PC-9 (cell line): ENCODE measurements at places on chromosomes 1 and 21. TPM values are rescaled to one million over a fixed set of nuclear protein-coding genes. Genes with fewer than 3 reads are reported as not detected.
A peak's percentile ranks its signal among the peaks of the same experiment; 100 is the strongest.

- no peak overlapping the region for H3K4me3 ChIP-seq
- H3K27me3 ChIP-seq = no peaks in the 10 kb centered on the region
- peak; percentile 13 for DNase-seq
- H3K36me3 ChIP-seq = no peaks in the 10 kb centered on the region
Observed at GRCh38 chr1:58885998-58886397, 102.2 kb upstream of the JUN start.

DNA sequence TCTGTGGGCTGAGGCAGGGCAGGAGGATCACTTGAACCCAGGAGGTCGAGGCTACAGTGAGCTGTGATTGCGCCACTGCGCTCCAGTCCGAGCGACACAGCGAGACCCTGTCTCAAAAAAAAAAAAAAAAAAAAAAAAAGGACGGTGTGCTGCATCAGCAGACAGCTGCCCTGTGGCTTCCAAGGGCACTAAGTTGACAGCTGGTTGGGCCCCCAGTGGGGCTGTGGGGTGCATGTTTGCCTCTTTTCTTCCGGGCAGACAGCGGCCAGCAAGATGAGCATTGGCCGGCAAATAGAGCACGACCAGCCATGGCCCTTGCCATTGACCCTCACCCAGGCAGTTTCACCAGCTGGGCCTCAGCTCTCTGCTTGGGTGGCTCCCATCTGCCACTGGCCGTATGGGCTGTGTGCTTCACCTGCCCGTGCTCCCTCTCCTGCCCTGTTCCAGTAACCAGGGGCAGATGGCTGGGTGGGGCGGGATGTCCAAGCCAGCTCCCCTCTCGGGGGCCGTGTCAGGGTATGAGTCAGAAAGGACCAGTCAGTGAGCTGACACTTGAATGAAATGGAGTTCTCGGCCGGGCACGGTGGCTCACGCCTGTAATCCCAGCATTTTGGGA, 12.3 kb upstream of the SLC25A34 start:
- H3K27me3 ChIP-seq = no peaks in the 10 kb centered on the region
- no peaks in the 10 kb centered on the region for H3K4me1 ChIP-seq
- H3K27ac ChIP-seq = no peak overlapping the region
- DNase-seq = no peak

DNA sequence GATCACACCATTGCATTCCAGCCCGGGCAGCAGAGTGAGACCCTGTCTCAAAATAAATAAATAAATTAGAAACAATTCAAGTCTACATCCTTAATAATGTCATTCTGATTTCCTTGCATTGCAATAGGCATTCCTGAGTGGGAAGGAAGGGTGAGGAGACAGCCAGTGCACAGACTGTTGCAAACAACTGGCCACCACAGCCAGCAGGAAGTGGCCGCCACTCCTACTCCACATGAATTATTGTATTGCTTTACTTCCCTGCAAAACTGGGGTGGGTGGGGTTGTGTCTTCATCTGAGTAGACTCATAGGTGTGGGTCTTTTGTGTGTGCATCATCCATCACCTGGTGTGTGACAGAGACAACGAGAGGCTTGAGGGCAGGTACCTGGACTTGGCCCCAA, 60.1 kb downstream of the OPTC start:
- H3K36me3 ChIP-seq = no peaks in the 10 kb centered on the region
- no peak overlapping the region for H3K4me3 ChIP-seq
- DNase-seq = no peak
- H3K27me3 ChIP-seq = no peaks in the 10 kb centered on the region

DNA sequence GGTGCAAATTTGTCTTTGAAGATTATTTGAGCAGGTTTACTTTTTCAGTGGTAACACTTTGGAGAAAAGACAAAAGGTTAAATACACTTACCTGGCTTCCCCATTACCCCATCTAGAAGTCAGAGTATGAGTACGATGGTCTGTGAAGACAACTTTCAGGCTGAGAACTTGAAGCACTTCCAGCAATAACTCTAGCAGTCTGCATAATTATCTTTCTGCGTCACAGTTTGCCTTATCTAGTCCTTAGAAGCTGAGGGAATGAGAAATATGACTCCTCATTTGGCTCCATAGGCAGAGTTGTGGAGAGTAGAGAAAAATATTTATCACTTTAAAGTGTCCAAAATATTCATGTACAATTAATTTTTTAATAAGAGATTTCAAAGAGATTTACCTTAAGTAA, 323.4 kb upstream of the CAMK1G start:
- no peak overlapping the region for H3K27ac ChIP-seq
- no peak for DNase-seq
- no peaks in the 10 kb centered on the region for H3K36me3 ChIP-seq
- H3K4me1 ChIP-seq = no peaks in the 10 kb centered on the region
- no peaks in the 10 kb centered on the region for H3K27me3 ChIP-seq

- H3K4me3 ChIP-seq = no peak overlapping the region
- peaks cover 13% of the 10 kb centered on the region for H3K4me1 ChIP-seq
- no peaks in the 10 kb centered on the region for H3K36me3 ChIP-seq
Observed at GRCh38 chr1:72288886-72289285, 6.5 kb upstream of the NEGR1 start.

DNA sequence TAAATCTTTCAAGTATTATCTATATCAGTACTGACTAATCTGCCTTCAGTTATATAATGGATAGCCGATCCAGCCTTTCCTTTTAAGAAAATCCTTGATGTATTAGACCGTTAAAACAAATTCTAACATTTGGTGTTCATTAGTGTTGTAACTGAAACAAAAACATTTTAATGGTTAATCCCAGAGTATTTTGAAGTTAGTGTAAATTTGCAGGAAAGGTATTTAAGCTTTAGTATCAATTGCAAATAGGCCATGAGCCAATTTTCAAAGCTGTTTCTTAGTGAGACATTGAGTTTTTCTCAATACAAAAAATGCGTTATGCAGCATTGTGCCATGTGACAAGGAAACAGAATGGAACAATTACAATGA, 29.6 kb downstream of the DISP1 start:
- H3K27me3 ChIP-seq = no peaks in the 10 kb centered on the region
- no peak for DNase-seq
- H3K36me3 ChIP-seq = no peaks in the 10 kb centered on the region
- H3K4me1 ChIP-seq = no peaks in the 10 kb centered on the region
- H3K4me3 ChIP-seq = no peak overlapping the region
- H3K27ac ChIP-seq = no peak overlapping the region

GRCh38 chr1:97814804-97815203, 106.0 kb downstream of the DPYD start:
- H3K27me3 ChIP-seq = no peaks in the 10 kb centered on the region
- H3K36me3 ChIP-seq = no peaks in the 10 kb centered on the region
- no peak overlapping the region for H3K27ac ChIP-seq

GRCh38 chr1:71438626-71439025, 357.8 kb upstream of the ZRANB2 start:
- H3K36me3 ChIP-seq = no peaks in the 10 kb centered on the region
- no peaks in the 10 kb centered on the region for H3K4me1 ChIP-seq
- H3K27me3 ChIP-seq = no peaks in the 10 kb centered on the region
- no peak for DNase-seq

DNA sequence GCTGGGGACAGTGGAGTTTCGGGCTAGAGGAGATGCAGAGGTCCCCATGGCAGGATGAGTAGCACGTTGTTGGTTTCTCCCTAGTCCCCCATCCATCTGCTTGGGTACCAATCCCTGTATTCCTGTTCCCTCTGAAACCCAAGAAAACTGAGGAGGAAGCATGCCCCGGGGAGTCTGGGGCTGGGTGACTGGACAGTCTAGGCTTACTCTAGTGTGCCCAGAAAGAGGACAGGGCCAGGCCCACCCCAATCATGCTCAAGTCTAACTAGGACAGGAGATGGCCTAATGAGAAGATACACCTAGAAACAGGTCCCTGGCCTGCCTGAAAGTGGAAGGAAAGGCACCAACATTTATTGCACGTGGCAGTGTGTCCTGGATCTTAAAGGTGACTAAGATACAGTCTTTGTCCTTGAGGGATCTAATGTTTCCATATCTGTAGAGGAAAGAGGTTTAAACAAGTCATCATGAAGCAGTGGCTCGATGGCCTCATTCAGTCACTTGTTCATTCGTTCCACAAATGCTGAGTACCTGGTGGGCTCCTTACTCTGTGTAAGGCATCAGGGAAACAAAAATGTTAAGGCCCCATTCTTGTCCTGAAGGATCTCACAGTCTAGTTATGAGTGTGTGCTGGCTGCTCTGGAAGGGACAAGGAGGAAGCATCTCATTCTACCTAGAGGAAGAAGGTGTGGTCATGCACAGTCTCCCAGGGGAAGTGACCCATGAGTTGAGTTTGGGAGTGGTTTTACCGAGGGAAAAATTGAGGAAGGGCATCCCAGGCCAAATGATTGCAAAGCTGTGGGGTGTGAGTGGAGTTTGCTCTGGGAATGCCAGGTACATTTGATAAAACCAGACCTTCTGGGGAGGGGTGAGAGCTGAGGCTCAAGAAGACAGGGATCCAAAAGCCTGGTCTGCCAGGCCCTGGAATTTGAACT, 10.0 kb downstream of the CDK18 start:
- H3K4me1 ChIP-seq = peaks cover 8% of the 10 kb centered on the region
- no peaks in the 10 kb centered on the region for H3K27me3 ChIP-seq
- DNase-seq = no peak
- no peak overlapping the region for H3K27ac ChIP-seq
- no peaks in the 10 kb centered on the region for H3K36me3 ChIP-seq
- H3K4me3 ChIP-seq = no peak overlapping the region

DNA sequence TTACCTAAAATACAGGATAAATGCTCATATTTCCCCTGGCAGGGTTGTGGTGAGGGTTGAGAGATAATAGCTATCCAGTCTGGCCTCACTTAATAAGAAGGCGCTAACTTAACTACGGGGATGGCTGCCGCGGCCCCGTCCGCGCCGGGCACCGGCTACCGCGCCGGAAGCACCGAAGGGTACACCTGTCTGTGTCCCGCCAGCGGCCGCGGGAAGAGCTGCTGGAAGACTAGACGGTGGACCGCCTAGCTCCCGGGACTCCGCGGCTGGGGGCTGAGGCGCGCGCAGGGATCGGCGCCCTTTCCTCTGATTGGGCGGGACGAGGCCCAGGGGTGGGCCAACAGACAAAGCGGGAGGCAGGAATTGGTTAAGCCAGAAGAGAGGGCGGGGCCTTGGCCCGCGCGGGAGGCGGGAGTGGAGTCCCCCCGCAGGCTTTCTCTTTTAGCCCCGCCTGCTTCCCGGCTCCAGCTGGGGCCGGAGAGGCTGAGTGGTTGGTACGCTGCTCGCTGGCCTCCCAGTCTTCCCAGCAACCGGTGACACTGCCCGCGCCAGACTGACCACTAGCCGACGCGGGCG, at the start of gene ZNF672:
TSS of gene ZNF672 (plus strand) at position 444 of the 576 bp plus-strand sequence. CDS start 9,051 bp downstream, outside the sequence.
- peak within 1 kb of the TSS; percentile 88 for H3K27ac ChIP-seq
- H3K4me1 ChIP-seq = peaks cover 11% of the 10 kb centered on the region; the same call in 1 of the 2 replicates
- DNase-seq = peak; percentile 98

- no peaks in the 10 kb centered on the region for H3K36me3 ChIP-seq
- no peak for DNase-seq
- H3K4me1 ChIP-seq = peaks cover 9% of the 10 kb centered on the region
- no peak overlapping the region for H3K27ac ChIP-seq
Observed at GRCh38 chr1:161185732-161186311, 8.5 kb upstream of the B4GALT3 start.

GRCh38 chr1:160351629-160352028, 8.4 kb downstream of the NCSTN start:
- H3K27me3 ChIP-seq = no peaks in the 10 kb centered on the region
- no peak overlapping the region for H3K27ac ChIP-seq
- H3K4me3 ChIP-seq = no peak overlapping the region
- H3K36me3 ChIP-seq = peaks cover 20% of the 10 kb centered on the region
- H3K4me1 ChIP-seq = no peaks in the 10 kb centered on the region
- peak; percentile 9 for DNase-seq

DNA sequence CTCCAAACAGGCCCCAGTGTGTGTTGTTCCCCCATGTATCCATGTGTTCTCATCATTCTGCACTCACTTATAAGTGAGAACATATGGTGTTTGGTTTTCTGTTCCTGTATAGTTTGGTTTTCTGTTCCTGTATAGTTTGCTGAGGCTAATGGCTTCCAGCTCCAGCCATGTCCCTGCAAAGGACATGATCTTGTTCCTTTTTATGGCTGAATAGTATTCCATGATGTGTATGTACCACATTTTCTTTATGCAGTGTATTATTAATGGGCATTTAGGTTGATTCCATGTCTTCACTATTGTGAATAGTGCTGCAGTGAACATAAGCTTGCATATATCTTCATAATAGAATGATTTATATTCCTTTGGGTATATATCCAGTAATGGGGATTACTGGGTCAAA, 111.8 kb downstream of the MAN1A2 start:
- H3K27ac ChIP-seq = no peak overlapping the region
- H3K27me3 ChIP-seq = no peaks in the 10 kb centered on the region
- H3K36me3 ChIP-seq = no peaks in the 10 kb centered on the region
- H3K4me3 ChIP-seq = no peak overlapping the region
- no peak for DNase-seq

DNA sequence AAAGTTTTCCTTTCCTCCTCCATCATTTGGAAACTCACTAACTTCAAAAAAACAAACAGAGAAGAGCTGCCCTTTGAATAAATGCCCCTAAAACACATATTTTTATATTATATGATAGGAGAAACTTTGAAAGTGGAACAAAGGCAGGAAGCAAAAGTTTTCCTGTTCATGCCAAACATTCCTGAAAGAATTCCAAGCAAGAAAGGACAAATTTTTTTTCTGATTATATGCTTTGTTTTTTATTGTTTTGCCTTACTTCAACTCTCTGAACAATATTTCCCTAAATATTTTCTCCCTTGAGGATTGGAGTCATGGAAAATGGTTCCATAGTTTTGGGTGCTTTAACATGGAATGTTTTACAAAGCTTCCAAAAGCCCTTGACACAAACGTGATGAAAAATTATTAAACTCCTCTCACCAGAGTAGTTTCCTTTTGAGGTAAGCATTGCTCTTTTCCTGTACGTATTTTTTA, 638.5 kb upstream of the CAMK1G start:
- peaks cover 5% of the 10 kb centered on the region for H3K27me3 ChIP-seq
- H3K4me3 ChIP-seq = no peak overlapping the region
- H3K4me1 ChIP-seq = no peaks in the 10 kb centered on the region
- no peak overlapping the region for H3K27ac ChIP-seq
- DNase-seq = no peak

- H3K27me3 ChIP-seq = no peaks in the 10 kb centered on the region
- H3K4me1 ChIP-seq = peaks cover 78% of the 10 kb centered on the region
- H3K27ac ChIP-seq = peak overlapping the region; percentile 87
- H3K4me3 ChIP-seq = peak overlapping the region; percentile 70
- no peak for DNase-seq
- peaks cover 50% of the 10 kb centered on the region for H3K36me3 ChIP-seq
Observed at GRCh38 chr1:89996450-89997110, 1.7 kb downstream of the ZNF326 start.

Gene CRNN
- not detected in 2 replicates for total RNA-seq

Gene QSOX1
- total RNA-seq = 226 and 263 TPM in 2 replicates

Gene SERPINC1
- total RNA-seq = 0.44 TPM in 1 of 2 replicates, not detected in the other

Gene SLFNL1
- total RNA-seq = 0.35 and 0.41 TPM in 2 replicates

Gene AGO4
- total RNA-seq = 12.4 and 12.9 TPM in 2 replicates

Gene HCN3
- total RNA-seq = 6.6 and 7.5 TPM in 2 replicates

Gene ANGPTL1
- not detected in 2 replicates for total RNA-seq

Gene LRRC38
- not detected in 2 replicates for total RNA-seq

Gene IL24
- not detected in 2 replicates for total RNA-seq

Gene DEPDC1
- total RNA-seq = 49.0 and 74.0 TPM in 2 replicates

Gene LRRC53
- not detected in 2 replicates for total RNA-seq

Gene ASAP3
- total RNA-seq = 17.6 and 24.1 TPM in 2 replicates

Gene NPHP4
- total RNA-seq = 17.9 and 21.5 TPM in 2 replicates

Gene GRIK1
- total RNA-seq = not detected in 2 replicates

Gene SLC16A4
- total RNA-seq = 24.6 and 32.7 TPM in 2 replicates

Gene OR2W3
- total RNA-seq = not detected in 2 replicates

Gene RBP7
- total RNA-seq = 0.61 and 1.8 TPM in 2 replicates

Gene GDAP2
- total RNA-seq = 33.5 and 38.1 TPM in 2 replicates
